H1 (cell line): ENCODE measurements at places on chromosomes 2 and 18.

DNA sequence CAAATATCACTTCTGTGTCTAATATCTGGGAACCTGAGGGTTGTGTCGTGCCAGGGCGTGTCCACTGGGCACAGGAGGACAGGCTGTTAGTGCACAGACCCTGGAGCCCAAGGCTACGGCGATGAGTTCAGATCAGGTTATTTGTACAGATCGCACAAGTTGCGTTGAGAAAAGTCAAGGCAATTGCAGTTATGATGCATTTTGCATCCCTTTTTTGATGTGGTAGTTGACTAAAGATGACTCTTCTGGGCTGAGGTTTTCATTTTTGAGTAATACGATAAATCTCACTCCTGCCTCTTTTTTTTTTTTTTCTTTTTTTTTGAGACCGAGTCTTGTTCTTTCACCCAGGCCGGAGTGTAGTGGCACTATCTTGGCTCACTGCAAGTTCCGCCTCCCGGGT, 7.2 kb downstream of the RBFA start:
- no peak for DNase-seq

DNA sequence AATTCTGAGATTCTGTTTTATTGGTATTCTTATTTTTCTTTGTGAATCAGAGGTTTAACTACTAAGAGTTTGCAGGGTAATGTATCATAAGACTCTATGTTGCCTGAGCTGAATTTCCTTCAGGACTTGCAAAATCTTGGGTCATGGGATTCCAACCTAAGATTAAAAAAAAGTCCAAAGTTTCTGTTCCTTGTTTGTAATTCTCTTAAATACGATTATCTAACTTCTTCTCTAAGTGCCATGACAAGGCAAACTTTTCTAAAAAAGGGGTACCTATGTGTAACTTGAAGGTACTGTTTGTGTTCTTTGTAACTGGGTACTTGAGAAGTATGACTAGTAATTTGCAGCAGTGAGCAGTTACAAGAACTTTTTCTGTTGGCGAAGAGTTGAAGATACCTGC, 181.3 kb upstream of the ZEB2 start:
- DNase-seq, result no peak

GRCh38 chr2:138964418-138964817, 184.2 kb upstream of the NXPH2 start:
- no peak for DNase-seq

DNA sequence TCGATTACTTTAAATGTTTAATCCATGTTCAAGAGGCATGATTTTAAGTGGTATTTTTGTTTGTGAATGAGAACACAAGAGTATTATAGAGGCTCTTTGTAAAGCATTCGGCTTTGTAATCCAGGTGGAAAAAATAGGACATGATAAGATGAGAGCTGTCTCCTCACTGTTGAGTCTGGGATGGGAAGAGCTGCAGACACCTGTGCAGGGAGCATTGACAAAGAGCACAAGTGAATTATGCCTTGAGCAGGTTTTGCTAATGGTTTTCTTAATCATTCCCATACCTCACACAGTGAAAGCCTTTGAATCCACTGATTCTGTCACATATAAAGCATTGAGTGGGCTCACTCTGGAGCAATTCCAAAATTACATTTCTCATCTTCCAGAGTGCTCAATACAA, 9.6 kb downstream of the COL6A3 start:
- DNase-seq, result no peak

GRCh38 chr18:3066341-3067110, 53.6 kb upstream of the LPIN2 start:
- DNase-seq, result no peak

GRCh38 chr2:174778085-174778981, 14.1 kb upstream of the CHRNA1 start:
- no peak for DNase-seq

GRCh38 chr18:2984703-2985261, 28.2 kb downstream of the LPIN2 start:
- no peak for DNase-seq

DNA sequence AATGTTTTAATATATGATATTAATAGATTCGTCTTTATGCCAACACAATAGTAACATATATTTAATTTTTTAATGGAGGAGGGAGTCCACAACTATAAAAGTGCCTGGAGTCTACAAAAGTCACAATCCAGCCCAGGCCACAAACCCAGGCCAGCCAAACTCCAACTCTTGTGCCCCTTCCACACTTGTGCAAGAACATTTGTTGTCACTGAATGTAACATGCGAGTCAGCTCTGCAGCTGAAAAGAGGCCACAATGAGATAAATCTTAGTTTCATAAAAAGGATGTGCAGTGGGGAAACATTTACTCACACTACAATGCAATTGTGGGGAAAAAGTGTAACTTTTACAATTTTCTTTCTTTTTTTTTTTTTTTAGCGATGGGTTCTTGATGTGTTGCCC, 110.8 kb downstream of the MCFD2 start:
- DNase-seq, result no peak

DNA sequence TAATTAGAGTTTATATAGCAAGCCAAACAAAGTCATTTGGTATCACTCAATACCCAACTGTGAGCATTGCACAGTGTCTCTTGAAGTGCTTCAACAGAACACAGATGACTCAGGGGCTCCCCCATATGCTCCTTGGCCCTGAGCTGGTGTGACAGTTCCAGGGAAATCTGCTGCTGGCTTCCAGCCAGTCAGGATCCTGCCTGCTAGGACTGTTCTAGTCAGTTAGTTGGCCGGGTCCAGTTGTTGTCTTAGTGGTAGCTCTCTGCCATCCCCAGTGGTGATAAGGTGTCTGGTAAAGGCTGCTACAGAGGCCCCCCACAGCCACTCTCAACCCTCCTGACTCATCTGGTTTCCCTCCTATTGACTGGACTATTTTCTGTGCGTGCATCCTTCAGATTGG, 100.3 kb downstream of the IRS1 start:
- no peak for DNase-seq

DNA sequence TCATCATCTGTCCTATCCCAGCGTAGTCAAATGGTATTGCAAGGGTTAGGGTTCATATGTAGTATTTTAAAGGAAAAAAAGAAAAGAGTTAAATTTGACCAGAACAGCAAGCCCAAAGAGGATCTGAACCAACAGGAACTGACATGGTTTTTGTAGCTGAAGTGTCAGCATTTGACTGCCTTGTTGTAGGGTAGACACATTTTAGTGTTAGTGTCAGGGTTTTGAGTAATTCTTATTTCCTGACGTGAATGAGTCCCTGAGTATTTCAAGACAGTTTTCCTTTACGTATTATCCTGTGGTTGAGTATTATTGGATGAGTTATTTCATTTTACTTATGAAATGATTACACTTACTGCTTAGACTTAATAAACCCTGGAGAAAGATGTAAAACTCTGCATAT, 173.3 kb upstream of the ZEB2 start:
- DNase-seq, result no peak

DNA sequence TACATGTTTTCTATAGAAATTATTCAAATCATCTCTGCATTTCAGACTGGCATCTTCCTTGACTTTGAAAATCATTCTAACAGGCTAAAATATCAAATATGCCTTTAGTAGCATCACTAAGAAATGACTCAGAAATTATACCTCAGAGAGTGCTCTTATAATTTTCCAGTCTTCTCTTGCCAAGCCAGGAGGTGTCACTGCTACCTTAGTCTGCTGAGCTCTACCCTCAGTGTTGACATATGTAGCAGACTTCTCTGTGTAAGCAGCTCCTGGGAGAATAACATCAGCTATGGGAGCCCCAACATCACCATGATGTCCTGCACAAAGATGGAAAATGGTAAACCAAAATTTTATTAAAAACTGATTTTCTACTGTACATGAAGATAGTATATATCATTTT, 31.6 kb downstream of the NDUFS1 start:
- no peak for DNase-seq

DNA sequence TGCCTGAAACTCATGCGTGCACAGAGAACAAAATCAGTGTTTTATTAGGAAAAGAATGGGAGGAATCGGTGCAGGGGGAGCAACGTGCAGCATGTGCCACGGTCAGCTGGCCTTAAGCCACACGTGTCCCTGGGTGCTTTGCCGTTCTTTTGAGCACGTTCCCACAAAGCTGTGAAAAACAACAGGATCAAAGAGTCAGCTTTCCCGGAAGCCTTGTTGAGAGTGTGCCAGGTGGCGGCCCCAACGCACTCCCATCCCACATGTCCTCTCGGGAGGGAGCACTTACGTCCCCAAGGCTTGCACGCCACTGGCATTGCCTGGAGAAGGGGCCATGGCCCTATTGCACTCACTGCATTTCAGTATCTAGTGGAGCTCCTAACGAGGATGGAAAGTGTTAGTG, 511.2 kb downstream of the EIPR1 start:
- no peak for DNase-seq

DNA sequence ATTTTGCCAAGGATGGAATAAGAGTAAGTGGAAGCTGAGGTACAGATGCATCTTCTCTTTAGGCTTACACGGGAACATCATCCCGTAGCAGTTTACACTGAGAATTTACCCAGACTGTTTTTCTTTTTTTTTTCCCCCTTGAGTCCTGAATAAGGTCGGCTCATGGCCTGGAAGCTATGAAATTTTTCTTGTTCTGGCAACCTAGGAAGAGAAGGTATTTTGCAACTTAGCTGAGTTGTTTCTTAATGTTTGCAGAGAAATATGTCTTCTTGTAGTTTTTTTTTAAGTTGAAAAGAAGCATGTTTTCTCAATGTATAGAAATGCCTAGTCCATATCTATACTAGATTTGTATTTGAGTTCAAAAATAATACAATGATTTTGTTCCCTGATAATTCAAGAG, 712.5 kb downstream of the TDRD15 start:
- DNase-seq, result no peak

DNA sequence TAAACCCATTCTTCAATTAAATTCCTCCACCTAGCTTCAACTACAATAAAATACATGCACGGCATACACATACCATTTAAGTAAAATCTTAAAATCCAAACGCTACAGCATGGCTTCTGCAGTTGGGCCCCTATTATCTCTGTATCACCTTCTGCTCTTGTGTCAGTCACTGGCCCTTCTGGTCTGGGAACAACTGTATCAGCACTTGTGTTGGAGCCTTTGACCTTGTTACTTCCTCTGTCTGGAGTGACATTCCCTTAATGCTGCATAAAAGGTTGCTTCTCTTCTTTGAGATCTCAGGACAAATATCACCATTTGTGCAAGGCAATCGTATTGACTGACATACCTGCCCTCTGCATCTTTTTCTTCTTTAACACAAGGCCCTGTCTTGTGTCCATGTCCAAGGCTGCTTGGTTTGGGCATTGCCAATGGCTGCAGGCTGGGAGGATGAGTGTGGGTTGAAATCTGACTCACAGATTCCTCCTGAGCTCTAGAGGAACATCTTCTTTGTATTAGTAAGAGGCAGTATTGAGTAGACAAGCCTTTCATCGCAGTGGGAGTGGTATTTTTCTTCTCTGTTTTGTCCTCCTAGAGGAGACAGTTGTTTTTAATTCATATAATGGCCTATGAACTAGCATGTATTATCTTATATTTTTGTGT, 267.8 kb upstream of the TRIB2 start:
- DNase-seq, result no peak

DNA sequence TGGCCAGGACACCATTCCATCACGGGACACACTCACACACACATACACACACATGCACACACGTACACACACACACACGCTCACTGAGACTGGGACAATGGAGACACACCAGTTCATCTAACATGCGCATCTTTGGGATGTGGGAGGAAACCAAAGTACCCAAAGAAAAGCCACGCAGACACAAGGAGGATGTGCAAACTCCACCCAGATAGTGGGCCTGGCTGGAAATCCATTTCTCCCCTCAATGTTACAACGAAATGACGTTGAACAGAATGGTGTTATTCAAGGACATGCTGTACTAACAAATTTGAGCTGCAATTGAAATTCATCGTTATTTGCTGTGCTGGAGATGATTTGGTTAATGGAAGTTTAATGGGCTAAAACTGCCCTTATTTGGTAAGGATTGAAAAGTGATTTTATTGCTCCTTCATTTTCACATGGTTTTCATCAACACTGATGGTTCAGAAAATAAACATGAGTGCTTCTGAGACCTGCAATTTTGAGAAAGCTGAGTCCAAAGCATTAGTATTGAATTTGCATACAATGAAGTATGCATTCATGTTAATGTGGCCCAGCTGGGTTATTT, 110.0 kb downstream of the KCNE4 start:
- no peak for DNase-seq

- DNase-seq, result peak; percentile 63
Measured at GRCh38 chr2:73063909-73064875, 7.3 kb downstream of the SFXN5 start.

DNA sequence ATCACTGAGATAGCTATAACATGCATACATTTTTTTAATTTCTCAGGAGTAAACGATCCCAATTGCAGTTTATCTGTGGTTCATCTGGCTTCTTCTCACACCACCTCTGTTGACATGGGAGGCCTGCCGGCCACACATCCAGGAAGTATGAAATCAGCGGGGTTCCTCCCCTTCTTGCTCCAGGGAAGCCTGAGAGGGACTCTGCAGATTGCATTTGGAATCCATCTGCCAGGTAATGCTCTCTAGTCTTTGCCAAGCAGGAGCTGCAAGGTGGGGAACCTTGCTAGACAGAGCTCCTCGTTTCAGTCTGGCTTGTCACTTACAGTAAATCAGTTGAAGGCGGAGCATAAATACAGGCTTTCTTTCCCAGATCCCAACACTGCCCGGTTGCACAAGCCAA, 49.9 kb downstream of the SOX11 start:
- DNase-seq, result no peak

DNA sequence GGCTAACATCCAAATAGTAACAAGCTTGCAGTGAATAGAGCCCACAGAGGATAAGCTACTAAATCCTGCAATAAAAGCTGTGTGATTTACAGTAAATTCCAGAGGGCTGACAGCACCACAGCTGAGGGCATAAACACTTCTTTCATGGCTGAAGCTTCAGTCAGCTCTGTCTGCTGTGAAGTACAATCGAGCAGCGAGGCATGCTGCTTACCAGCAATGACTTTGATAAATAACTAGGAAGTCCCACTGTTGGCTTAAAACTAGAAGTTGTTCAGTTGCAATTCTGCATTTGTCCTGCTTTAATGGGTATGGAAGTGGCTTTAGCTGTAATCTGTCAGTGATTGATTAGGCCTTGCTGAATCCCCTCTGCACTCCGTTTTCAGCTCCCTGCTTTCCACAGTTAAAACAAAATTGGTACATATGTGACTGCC, 65.2 kb upstream of the FIGN start:
- DNase-seq, result no peak

DNA sequence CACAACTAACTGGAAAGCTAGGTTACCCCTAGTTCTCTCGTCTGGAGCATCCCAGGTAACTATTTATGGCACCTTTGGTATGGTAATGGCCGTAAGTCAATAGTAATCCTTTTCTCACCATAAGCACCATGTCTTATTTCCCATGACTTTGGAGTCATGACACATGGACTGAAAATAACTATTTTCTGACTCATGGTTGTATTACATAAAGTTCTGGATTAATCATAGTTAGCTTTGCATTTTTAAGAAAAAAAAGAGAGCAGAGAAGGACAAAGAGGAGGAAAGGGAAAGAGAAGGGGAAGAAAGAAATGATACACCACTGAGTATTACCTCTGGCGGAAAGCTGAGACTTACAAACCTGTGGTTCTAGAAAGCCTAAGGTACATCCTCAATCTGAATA, 99.3 kb downstream of the BIN1 start:
- no peak for DNase-seq
